T-helper 9 cell (primary cell): ENCODE measurements at places on chromosomes 3 and 15.

- no peak for DNase-seq
These were observed 2.7 kb downstream of the MAP6D1 start for GRCh38 chr3:183822631-183823030.

DNA sequence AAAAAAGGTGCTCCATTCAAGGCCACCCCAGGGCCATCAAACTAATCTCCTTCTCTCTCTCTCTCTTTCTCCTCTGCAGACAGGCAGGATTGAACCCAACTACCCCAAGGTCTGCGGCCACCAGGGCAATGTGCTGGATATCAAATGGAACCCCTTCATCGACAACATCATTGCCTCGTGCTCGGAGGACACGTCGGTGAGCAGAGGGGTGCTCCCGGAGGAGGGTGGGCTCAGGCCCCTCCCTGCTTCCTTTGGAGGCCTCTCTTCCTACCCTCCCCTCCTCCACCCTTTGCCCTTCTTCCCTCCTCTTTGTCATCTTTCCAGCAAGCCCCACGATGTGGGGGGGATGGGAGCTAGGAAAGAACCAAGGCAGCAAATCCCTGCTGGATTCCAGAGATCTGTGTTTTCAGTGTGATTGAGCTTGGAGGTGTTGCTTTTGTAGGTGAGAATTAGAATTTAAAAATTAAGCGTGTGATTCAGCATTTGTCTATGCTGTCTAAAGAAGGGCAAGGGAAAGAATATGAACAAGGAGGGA, 116.3 kb downstream of the CORO2B start:
- DNase-seq: no peak

- DNase-seq: no peak
These were observed 69.8 kb downstream of the CD200R1L start for GRCh38 chr3:112776836-112777235.

DNA sequence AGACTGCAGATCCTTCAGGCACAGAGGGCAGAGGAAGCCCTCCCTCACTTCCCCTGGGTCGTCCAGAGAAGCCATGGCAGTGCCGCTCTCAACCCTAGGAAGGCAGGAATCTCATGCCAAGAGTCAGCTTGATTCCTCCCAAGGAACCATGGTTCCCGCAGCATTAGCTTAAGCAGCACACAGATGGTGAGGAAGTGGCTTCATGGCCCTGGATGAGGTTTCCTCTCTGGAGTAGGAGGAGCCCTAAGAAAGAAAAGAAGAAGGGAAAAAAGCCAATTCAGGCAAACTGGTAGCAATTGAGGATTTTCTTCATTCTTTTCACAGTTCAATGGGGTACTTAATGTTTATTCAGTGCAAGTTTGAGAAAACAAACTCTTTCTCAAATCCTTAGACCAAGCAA, 2.9 kb downstream of the RBSN start:
- DNase-seq: no peak

DNA sequence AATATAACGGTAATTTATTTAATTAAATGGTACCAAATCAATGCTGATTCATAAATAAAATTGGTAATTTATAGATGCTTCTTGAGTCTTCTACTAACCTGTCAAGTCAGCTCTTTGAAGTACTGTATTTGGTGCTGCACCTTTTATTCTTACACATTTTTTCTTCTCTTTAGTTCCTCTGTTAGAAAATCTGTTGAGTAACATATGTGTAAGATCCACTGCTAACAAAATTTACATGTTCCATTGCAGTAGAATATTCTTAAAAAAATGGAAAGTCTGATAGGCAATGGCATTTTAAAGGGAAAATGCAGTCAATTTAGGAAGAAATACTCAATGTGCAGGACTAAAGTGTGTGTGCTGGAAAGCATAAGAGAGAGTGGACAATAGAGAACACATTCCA, 936.6 kb downstream of the ZPLD1 start:
- no peak for DNase-seq

GRCh38 chr3:94614192-94614591, 551.3 kb downstream of the NSUN3 start:
- no peak for DNase-seq

DNA sequence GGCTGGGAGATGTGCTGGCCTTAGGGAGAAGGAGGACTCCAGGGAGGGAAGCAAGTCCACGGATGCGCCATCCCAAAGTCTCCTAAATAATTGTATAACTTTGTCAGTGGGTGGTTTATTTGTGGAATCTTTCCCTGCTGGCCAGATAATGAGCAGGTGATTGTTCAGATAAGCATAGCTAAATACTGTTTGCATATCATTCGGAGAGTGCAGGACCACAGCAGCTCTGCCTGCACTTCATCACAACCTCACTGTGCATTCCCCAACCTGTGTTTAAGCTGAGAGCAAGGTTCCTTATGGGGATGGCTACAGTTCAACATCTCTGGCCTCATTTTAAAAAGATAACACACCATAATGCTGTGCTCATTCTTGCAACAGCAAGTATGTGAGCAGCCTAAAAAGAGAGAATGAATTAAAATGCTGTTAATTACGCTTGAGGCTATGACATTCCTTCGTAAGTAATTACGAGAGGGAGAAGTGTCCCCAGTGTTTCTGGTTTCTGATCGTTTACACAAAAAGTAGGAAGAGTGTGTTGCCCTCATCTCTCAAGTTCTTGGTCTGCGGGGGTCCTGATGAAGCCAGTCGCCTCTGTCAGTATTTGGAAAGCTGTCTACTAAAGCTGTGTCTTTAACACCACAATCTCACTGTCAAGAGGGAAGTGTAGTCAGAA, 272.0 kb upstream of the RORA start:
- DNase-seq: no peak

DNA sequence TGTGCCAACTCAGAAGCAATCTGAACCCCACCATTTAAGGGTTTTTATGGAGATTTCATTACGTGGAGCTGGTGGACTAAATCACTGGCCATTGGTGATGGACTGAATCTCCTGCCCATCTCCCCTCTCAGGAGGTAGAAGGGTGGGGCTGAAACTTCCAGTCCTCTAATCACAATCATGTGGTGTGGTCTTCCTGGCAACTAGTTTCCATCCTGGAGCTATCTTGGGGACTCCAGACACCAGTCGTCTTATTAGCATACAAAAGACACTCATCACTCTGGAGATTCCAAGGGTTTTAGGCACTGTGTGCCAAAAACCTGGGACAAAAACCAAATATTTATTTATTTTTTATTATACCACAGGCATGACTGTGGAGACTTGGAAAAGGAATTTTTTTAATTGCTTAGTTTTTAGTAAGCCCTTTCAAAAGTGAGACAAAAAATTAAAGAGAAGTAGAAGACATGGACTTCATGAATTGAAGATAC, 203.6 kb downstream of the WNT5A start:
- no peak for DNase-seq

- DNase-seq: no peak
These were observed 60.7 kb downstream of the UBE2E2 start for GRCh38 chr3:23263796-23264195.

DNA sequence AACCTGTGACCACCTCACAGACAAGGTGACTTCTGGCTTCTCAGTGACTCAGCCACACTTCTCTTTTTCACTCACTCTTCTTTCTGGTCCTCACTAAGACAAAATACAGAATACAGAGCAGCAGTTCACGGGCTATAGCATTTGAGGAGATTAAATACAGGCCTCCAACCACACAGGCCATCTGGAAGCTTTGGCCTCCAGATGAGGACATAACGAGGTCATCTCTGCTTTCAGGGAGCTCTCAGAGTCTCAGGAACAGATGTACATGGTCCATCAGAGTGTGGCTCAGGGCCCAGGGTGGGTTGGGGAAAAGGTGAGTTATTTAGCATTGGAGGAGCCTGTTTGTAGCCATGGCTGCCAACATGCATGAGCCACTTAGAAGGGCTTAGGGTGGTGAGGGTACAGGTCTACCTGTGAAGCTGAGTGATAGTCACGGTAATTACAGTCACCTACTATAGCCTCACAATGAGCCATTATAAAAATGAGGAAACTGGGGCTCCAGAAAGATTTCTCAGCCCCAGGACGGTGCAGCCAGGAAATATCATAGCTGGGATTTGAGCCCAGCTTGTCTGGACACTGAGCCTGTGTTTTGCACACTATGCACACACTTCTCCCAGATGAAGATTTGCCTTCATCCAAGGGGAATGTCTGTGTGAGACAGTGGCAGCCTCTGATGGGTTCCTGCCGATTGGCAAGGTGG, 159.8 kb upstream of the CTDSPL start:
- no peak for DNase-seq

GRCh38 chr3:185677146-185677829, 91.2 kb downstream of the SENP2 start:
- DNase-seq: no peak

GRCh38 chr3:150975992-150976368, 3.5 kb upstream of the CLRN1 start:
- DNase-seq: no peak

GRCh38 chr15:29134641-29135308, 134.8 kb downstream of the NSMCE3 start:
- DNase-seq: no peak

GRCh38 chr15:101018016-101018415, 98.9 kb downstream of the LRRK1 start:
- no peak for DNase-seq
